NCI-H1694 (cell line): ENCODE measurements at places on chromosomes 5 and 9.

- DNase-seq, result no peak
These were observed 41.0 kb upstream of the SLC36A1 start for GRCh38 chr5:151406322-151406947.

- DNase-seq, result no peak
These were observed 32.7 kb upstream of the ABCA1 start for GRCh38 chr9:104960662-104961061.

DNA sequence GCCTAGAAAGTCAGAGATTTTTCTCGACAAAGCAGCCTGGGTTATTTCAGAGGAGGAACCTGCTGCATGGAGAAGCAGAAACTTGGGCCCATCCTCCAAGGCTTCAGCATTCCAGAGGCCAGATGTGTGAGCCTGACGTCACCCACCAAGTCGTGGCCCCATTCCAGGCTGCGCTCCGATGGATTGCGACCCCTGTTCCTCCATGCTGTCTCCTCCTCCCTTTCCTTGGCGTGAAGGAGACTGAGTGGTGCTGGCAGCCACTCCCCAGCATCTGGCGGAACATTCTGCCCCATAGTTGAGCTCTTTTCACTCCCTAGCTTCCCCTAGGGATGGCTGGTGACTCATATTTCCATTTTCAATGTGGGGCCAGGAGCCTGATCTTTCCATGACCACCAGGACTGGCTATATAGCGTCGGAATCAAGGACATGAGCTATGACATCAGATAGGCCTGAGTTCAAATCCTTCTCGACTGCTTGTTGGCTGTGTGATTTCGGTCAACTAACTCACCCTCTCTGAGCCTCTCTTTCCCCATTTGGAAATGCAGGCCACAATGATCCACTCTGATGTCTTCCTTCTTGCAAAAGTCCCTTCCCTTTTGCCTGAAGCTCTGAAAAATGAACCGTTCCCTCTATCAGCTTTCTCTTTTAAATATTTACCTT, 24.5 kb upstream of the DUSP1 start:
- peak; percentile 87 for DNase-seq

DNA sequence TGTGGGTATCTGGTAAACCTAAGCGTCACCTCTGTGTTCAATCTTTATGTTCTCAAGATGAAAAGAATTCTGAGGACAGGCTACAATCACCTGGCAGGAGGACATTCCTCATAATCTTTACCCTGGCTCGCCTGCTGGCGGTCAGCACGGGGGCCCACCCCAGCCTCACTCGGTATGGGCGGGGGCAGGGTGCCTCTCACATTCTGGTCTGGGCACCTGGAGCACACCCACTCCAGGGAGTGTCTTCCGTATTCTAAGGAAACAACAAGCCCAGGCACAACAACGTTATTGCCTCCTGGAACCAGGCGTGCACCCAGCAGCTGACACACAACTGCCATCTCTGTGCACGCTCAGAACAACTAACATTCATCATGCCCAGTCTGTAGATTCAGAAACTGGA, 179.8 kb downstream of the ROR2 start:
- DNase-seq, result no peak

DNA sequence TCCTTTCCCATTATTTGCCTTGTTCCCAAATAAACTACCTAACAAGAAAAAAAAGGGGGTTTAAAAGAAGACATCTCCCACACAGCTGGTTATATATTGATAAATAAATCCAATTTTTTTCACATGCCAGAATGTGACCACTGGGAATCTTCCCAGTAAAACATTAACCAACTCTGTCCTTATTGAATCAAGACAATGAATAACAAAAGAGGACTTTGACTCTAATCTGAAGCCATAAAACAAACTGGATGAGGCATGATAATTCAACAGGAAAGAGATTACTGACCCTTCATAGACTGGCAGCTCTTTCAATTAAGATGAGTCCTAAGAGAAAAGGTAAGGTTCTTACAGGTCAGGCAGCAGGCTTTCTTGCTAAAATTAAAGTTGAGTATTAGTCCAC, 165.8 kb upstream of the CDH6 start:
- DNase-seq, result no peak
